Ecto neural progenitor cell (in vitro differentiated cells): ENCODE measurements at places on chromosomes 7 and 10.
A peak's percentile ranks its signal among the peaks of the same experiment; 100 is the strongest.

DNA sequence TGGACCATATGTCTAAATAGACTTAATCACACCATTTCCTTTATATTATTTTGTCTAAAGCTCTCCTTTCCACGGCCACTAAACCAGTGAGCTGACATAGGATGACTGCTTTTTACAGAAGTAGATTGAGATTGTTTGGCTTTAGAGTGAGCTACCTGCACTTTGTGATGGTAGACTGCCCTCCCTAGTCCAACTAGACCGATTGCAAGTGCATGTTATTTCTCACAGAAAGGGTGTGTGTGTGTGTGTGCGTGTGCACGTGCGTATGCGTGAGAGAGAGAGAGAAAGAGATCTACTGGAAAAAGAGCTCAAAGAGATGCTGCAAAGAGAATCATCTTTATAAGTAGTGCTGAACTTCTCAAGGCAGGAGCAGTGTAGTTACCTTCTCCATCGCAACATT is 60.7 kb downstream of the VCL start:
- no peak for DNase-seq

DNA sequence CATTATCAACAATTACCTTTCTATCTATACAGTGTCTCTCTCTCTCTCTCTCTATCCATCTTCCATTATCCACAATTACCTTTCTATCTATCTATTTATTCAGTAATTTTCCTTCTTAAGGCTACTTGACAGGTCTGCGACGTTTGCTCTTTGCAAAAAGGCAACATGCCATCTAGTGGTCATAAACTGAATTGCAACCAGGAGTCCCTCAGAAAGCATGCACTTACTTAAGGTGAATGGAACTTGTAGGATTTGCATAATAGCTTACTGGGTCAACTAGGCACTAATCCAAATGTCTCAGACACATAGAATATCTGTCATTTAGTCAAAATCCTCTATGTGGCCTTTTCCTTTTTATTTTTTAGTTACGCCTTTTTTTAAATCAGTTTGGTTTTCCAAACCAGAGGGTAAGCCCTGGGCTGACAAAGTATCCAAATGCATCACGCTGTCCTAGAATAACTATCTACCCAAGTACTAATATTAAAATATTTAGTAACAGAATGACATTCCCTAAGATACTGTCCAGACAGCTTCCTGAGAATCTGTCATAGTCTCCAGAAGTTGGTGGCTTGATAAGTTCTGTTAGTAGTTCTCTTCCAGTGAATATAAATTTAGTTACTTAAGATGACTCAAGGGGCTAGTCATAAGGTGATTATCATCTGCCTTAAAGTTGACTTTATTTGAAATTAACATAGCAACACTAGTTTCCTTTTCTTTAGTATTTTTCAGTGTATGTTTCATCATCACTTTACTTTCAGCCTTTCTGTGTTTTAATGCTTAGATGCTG is 208.3 kb downstream of the PPP1R3A start:
- DNase-seq, result peak; percentile 51

GRCh38 chr7:68203251-68203650 is 1206.6 kb downstream of the TYW1 start:
- DNase-seq, result no peak

- DNase-seq, result no peak
These were observed 101.5 kb downstream of the ORC5 start for GRCh38 chr7:104106108-104106905.

DNA sequence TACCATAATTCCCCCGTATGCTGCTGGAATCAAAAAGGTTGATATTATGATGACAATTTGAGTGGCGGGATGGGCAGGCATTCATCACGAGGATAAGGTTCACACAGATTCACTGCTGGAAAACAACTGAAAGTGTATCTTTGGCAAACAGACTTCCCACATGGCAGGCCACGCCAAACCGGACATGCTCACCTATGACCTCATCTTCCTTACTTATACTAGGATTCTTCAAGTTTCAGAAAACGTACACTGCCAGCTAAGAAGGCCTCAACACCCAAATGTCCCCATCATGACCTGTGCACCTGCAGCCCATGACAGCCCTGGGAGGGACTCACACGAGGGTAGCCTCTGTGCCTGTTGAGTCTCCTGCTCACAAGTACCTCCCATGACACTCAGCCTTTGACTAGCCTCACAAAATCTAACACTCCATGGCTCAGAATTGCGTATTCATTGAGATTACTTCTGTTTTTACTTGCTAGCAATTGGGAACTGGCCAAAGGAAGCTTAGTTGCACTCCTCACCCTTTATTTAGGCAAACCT is 259.0 kb upstream of the GHITM start:
- no peak for DNase-seq

GRCh38 chr7:3065724-3066143 is 22.1 kb upstream of the CARD11 start:
- peak; percentile 73 for DNase-seq

- DNase-seq, result no peak
These were observed 34.9 kb downstream of the LDB3 start for GRCh38 chr10:86703176-86703575.

GRCh38 chr7:135980665-135981180 is 3.6 kb upstream of the MTPN start:
- no peak for DNase-seq

- no peak for DNase-seq
These were observed 188.7 kb upstream of the MBL2 start for GRCh38 chr10:52961323-52961722.

- DNase-seq, result no peak
These were observed 475.6 kb upstream of the ZWINT start for GRCh38 chr10:56836659-56837058.

- DNase-seq, result no peak
These were observed 5.8 kb downstream of the IKZF1 start for GRCh38 chr7:50310361-50310760.

DNA sequence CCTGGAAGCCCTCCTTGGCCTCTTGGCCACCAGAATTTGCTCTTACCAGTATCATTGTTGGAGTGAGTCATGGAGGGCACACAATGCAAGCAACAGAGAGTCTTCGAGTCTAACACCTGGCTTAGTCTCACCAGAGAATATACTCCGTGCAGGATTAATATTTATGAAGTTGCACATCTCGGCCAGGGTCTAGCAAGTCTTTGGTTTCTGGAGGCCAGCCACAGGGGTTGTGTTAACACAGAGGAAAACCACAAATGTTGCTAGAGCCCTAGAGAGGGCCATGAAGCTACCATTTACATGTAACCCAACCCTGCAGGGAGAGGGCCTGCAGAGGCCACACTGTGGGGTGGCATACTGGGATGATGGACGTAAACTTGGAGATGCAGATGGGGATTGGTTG is 71.8 kb downstream of the MTPN start:
- no peak for DNase-seq

GRCh38 chr10:67697724-67698131 is 1.7 kb upstream of the CTNNA3 start:
- no peak for DNase-seq

DNA sequence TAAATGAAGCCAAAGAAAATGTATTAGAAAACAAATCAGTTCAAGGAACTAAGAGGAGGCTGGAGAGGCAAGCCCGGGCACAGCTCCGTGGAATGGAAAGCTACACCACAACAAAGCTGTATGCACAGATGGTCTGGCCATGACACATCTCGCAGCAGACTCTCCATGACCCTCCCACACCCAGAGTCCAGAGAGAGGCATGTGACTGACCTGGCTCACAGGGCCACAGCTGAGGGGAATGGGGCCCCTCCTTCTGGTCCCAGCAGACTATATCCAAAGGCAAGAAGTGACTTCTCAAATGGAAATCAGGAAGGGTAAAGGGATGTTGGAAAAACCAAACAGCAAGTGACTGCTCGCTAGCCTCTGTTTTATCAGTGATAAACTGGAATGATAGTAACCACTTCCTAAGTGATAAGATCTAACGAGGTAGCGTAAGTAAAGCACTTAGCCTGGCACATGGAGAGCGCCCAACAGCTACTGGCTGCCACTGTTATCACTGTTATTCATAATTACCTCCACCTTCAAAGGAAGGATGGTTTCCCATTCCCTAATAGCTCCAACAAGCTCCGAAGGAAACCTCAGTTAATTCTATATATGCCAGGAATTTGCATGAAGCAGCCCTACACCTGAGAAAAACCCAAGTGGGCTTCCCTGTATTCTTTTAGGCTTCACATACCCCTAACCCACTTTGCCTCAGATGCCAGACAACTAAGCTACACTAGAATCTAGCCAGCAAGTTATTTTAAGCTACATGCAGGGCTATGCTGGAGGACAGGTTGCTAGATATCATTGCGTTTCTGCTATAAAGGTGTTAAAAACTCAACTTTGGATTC is 8.4 kb downstream of the OSBPL3 start:
- DNase-seq, result no peak

DNA sequence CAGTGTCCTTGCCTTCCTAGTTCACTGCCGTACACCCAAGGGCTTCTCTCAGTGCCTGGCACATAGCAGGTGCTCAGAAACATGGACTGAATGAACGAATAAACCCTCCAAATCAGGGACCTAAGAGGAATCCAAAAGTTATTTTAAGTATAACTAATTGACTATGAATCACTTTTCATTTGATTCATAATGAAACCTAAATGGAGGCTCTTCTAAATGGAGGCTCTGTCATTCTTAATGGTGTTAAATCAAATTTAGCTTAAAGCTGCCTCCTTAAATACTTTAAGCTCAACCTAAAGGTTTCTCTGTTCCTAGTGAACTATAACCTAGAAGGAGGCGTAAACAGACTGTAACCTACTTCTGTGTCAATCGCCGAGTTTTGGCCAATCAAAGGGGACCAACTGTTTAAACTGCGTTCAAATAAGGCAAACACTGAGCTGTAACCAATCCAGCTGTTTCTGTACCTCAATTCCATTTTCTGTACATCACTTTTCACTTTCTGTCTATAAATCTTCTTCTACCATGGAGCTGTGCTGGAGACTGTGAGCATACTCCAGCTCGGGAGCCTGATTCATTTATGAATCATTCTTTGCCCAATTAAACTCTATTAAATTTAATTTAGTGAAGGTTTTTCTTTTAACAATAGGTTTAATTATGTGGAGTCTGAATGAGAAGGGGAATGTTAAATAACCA is 11.0 kb downstream of the PYROXD2 start:
- no peak for DNase-seq

DNA sequence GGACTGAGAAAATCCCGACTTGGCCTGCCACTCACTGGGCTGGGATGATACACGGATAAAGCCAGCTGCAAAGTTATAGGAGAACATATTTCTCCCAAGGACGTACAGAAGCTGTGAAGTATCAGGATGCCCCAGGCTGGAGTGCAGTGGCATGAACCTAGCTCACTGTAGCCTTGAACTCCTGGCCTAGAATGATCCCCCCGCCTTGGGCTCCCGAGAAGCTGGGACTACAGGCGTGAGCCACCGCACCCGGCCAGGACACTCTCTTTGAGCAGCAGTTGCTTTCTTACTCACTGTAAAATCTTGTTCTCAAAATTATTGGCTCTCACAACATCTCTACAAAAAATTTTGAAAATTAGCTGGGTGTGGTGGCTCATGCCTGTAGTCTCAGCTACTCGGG is 50.4 kb downstream of the CLEC2L start:
- DNase-seq, result peak; percentile 29

DNA sequence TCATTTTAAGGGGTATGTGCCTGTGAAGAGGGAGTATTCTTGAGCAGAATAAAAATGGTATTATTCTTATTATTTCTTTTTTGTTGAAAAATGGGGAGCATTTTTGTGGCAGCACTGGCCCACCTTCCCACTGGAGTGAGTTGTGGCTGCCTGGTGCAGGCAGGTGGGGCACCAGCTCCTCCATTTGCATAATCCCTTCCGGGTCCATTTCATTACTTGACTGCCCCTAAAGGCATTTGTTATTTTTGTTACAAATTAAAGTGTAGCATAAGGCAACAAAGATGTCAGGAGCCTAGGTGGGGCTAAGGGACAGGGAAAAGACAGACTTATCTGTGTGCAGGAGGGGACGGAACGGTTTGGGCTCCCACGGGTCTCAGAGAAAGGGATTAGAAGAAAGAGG is 26.8 kb downstream of the GOLGA7B start:
- no peak for DNase-seq

- no peak for DNase-seq
These were observed 69.2 kb upstream of the PIK3CG start for GRCh38 chr7:106795877-106796231.

GRCh38 chr7:158396301-158396905 is 191.2 kb downstream of the PTPRN2 start:
- no peak for DNase-seq

DNA sequence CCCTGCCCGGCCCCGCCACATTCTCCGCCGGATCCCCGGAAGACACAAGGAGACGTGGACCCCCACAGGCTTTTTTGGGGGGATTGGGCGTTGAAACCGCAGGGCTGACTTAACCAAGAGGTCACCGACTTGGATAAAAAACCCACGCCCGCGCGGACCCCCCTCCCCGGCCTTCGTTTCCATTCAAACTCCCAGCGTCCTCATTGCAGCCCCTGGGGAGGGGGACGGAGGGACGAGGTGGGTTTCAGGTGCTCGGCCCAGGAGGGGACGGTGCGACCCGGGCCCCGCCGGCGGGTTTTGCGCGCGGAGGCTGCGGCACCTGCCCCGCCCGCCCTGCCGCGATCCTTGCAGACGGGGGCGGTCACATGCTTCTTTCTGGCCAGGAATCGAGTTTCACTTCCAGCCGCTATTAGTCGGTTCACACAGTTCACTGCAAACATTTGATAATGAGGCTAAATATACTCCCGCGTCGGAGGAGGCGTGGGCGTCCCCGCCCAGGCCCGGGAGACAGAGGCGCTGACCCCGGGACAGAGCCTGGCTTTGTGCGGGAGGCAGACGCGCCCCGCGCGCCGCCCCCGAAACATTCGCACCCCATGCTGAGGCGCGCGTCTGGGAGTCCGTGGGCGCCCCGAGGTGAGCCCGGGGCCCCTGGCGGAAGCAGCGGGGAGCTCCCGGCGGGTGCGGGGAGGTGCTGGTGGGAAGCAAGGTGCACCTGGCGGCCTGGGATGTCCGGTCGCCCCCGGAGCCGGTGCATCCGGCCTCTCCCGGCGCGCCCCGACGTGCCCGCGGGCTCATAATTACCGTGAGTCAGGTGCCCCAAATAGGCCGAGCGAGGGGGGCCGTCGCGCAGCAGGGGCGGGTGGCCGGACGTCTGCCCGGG is 2.7 kb upstream of the PDGFA start:
- no peak for DNase-seq

- DNase-seq, result no peak
These were observed 53.6 kb upstream of the ABCB5 start for GRCh38 chr7:20561908-20562307.

GRCh38 chr7:112134039-112134438 is 72.2 kb downstream of the DOCK4 start:
- no peak for DNase-seq

GRCh38 chr10:85993140-85993539 is 373.5 kb downstream of the GRID1 start:
- DNase-seq, result no peak

GRCh38 chr10:80177781-80178636 is 27.3 kb downstream of the ANXA11 start:
- no peak for DNase-seq

GRCh38 chr10:107284187-107284586 is 119.7 kb upstream of the SORCS1 start:
- no peak for DNase-seq
